ENCODE measurements at places on chromosomes 7 and 10. TPM values are rescaled to one million over a fixed set of nuclear protein-coding genes. Genes with fewer than 3 reads are reported as not detected.
A peak's percentile ranks its signal among the peaks of the same experiment; 100 is the strongest.

- peak; percentile 69 for DNase-seq
Measured at GRCh38 chr7:5424749-5425506, 1.3 kb upstream of the TNRC18 start.

- no peak for DNase-seq
Measured at GRCh38 chr10:662686-663465, 26.6 kb downstream of the DIP2C start.

GRCh38 chr10:57946833-57947232 is 320.9 kb downstream of the IPMK start:
- no peak for DNase-seq

DNA sequence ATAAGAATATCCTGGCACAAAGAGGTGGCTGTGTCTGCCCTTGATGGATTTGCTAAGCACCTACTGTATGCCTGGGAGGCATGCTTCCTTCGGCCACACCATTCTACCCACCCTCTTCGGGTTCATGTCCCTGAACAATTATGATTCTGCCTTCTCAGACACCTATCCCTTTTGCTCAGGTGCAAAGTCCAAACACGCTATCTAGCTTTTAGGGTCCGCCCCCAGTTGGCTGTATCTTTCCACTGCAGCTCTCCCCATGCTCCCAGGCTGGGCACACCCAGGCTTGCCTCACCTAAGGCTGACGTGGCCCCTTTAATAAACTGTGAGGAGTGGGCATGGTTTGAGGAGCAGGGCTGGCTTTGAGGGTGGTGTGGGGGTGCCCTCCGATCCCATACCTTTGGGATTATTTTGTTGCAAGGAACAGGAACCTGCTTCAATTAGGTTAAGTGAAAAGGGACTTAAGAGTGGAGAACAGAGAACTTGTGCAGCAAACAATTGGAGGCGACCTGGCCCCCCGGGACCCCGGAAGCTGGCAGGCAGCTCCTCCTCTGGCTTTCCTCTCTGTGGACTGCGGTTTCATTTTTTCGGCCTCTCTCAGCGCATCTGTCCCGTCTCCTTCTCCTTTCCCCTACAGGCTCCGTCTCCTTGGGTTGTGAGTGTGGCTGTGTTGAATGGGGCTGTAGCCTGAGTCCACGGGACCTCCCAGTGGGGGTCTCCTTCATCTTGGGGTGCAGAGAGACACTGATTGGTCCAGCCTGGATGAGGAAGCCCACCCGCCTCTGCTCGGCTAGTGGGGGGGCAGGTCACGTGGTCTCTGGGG is 3.8 kb downstream of the CLIP2 start:
- DNase-seq = no peak

PIP gene
- not detected for total RNA-seq

GRCh38 chr7:94056796-94057207 is 52.6 kb upstream of the BET1 start:
- no peak for DNase-seq

DNA sequence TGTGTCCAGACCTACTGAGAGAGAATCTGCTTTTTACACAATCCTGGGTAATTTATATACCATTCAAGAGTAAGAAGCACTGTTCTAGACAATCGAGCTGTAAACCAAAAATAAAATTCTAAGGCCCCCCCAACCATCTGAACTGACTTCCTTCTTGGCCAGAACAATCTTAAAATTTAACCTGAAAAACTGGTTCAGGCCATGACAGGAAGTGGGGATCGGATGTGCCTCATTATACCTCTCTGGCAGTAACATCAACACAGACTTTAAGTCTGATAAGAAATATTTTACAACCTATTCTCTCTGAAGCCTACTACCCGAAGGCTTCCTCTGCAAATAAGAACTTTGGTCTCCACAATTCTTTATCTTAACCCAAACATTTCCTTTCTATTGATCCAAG is 75.2 kb upstream of the KIF5B start:
- DNase-seq = no peak

DNA sequence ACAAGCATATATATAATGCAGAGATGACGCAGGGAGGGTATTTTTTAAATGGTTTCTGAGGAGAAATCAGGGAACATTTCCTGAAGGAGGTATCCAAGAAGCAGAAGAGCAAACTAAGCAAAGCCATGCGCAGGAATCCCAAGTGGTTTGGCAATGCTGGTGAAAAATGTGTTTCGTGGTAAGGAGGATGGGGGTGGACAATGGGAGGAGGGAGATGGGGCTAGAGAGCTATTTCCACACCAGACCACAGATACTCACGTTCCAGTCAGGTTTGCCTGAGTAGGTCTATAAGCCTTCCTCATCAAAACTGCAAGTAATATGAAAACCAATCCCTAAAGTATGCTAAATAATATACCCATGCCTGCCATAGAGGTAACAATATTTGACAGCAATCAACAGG is 223.7 kb upstream of the MKLN1 start:
- no peak for DNase-seq

- no peak for DNase-seq
Measured at GRCh38 chr7:83850125-83850524, 201.2 kb upstream of the SEMA3E start.

TCAF2 gene
- 2.4 TPM for total RNA-seq

GRCh38 chr10:78771808-78772455 is 296.8 kb upstream of the ZMIZ1 start:
- no peak for DNase-seq

INTS15 gene
- 14.1 TPM for total RNA-seq

DNA sequence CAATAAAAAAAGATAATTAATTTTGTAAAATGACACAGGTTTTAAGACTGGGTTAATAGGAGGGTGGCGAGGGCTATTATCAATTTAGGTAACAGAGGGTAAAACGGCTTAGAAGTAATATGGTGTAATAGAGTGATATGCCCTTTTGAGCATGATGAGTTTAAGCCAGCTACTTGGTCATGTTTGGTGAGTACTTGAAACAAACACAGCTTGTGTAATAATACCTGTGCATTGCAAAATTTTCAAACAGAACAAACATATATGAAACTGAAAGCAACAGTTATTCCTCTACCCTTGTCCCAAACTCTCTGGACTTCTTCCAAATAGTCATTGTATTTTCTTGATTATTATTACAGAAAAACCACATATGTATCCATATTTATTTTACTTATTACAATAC is 241.7 kb downstream of the MAGI2 start:
- DNase-seq = no peak

RPEL1 gene
- total RNA-seq = not detected

TMEM229A gene
- not detected for total RNA-seq

- DNase-seq = no peak
Measured at GRCh38 chr10:47378183-47378510, 5.9 kb downstream of the ZNF488 start.

DNA sequence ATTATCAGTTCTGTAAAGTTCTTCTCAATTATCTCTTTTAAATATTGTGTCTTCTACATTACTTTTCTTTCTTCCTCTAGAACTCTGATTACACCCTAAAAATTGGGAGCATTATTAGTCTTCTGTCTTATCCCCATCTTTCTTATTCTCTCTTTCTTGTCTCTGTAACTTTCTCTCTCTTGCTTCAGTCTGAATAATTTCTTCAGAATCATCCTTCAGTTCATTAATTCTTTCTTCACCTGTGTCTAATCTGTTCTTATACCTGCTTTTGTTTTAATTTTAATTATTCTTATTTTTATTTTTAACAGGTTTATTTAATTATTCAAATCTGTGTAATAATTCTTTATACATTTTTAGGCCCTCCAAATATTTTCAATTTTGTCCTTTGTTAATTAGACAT is 114.3 kb downstream of the GATA3 start:
- no peak for DNase-seq

DNA sequence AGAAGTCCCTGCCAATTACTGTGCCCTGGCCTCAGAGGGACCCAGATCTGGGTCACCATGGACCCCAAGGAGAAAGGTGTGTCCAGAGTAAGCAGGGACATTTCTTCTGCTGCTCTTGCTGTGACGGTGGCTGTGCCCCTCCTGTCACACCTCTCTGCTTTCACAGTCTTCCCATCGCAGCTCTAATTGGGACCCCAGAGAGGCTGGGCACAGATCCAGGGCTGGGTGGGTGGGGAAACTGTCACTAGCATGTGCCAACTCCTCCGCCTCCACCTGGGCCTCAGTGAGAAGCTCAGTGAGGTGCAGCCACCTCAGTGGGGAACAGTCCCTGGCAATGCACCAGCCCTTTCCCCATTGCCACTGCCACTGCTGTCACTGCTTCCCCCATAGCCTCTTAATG is 37.3 kb upstream of the ADCYAP1R1 start:
- DNase-seq = no peak
